ENCODE measurements at places on chromosomes 6 and 20. TPM values are rescaled to one million over a fixed set of nuclear protein-coding genes. Genes with fewer than 3 reads are reported as not detected.

DNA sequence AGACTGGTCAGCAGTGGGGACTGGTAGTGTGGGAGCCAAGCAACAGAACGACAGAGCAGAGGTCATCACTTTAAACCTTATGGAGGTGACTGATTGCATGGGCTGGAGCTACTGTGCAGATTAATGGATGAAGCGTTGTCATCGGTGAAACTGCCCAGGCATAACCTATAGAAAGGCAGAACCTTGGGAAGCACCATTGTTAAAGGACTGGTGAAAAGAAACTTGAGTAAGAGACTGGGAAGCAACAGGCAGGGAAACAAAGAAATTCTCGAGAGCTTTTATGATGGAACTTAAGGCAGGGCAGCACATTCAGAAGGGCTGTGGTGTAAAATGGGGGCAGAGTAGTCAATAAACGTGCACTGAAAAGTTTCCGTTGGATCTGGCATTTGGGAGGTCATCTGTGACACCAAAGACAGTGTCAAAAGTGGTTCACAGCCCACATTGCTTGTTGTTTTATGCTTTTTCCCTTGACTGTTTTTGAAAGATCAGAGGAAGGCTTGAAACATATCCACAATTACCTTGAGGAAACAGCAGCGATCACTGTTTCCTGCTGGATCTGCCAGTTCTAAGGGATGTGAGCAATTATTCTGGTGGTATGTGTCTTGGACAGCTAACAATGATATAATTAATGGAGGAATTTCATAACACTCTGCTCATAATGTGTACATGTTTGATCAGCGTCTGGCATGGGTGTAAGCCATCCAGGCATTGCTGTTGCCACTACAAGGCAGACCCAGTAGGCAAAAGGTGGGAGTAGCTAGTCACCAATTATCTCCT is 62.7 kb downstream of the LRRC1 start:
- H3K36me3 ChIP-seq = no peaks in the 10 kb centered on the region
- no peaks in the 10 kb centered on the region for H3K4me1 ChIP-seq
- H3K4me3 ChIP-seq = no peak overlapping the region
- no peaks in the 10 kb centered on the region for H3K27me3 ChIP-seq
- H3K27ac ChIP-seq = peak overlapping the region; percentile 65

GRCh38 chr6:116971959-116972358 is 94.9 kb downstream of the RFX6 start:
- no peak for DNase-seq
- no peaks in the 10 kb centered on the region for H3K36me3 ChIP-seq
- H3K4me3 ChIP-seq = no peak overlapping the region
- no peaks in the 10 kb centered on the region for H3K4me1 ChIP-seq

DNA sequence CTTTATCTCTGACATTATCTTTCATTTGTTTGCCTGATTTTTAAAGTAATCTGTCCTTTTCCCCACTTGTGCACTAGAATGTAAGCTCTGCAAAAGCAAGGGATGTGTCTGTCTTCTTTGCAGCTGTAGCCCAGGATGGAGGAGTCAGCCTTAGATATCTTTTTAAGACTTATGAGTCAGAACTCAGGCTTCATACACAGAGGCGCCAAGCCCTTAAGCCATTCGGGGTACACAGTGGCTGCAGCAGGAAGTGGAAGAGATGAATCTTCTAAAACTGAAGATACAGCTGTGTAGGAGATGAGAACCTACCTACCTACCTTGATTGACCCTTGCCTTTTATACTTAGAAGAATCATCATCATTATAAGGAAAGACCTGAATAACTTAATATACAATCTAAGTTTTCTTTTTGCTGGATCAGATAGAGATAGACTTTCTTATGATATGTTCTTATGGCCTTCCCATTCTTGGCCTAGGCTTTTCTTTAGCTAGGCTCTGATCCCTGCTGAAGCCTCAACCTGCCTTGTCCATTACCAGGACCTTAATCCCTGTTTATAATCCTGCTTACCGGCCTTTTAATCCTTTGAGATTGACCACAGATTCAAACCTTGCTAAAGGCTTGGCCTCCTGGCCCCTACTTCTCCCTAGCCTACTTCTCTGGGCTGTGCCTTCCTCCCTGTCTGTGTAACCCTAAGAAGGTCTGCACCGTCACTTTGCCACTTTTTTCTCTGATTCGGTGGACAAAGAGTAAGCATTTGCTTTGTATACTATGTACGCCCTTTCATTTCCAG is 304.5 kb downstream of the PRL start:
- no peaks in the 10 kb centered on the region for H3K27me3 ChIP-seq
- DNase-seq = no peak
- H3K4me3 ChIP-seq = no peak overlapping the region
- H3K36me3 ChIP-seq = no peaks in the 10 kb centered on the region
- H3K4me1 ChIP-seq = no peaks in the 10 kb centered on the region

GRCh38 chr6:8839626-8840025 is 404.3 kb upstream of the SLC35B3 start:
- no peak for DNase-seq
- H3K4me3 ChIP-seq = no peak overlapping the region
- no peak overlapping the region for H3K27ac ChIP-seq
- no peaks in the 10 kb centered on the region for H3K4me1 ChIP-seq
- no peaks in the 10 kb centered on the region for H3K36me3 ChIP-seq
- H3K27me3 ChIP-seq = no peaks in the 10 kb centered on the region

DNA sequence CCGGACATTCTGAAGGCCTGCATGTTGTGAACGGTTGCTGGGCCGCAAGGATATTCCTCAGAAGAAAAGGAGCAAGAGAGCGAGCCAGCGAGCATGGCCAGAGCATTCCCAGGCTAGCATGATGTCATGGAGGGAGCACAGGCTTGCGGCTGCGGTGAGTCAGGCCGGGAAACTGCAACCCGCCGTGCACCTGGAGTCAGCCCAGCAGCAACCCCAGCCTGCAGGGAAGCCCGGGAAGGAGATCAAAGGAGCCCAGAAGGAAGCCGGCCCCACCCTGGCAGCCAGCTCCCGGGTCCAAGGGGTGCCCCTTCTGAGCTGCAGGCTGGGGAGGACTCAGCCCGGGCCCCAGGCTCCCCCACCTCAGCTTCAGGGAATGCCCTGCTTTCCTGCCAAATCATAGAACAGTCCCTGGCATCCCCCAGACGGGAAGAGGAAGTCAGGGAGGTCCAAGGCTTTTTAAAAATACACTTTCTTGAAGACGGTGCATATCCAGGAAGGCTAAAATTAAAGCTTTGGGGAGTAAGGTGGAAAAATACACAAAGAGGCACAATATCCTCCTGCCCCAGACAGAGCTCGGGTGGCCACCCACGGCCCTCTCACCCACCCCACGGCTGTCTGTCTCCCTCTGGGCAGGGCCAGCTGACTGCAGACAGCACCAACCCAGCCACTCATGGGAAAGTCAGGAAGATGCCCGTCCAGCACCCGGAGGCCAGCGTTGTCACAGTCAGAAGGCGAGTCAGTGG is 53.7 kb downstream of the BMP7 start:
- H3K27me3 ChIP-seq = no peaks in the 10 kb centered on the region
- H3K36me3 ChIP-seq = no peaks in the 10 kb centered on the region
- no peak overlapping the region for H3K4me3 ChIP-seq
- DNase-seq = peak; percentile 77
- peak overlapping the region; percentile 74 for H3K27ac ChIP-seq

GRCh38 chr6:108227290-108227689 is 33.5 kb downstream of the SNX3 start:
- DNase-seq = no peak
- no peaks in the 10 kb centered on the region for H3K27me3 ChIP-seq
- H3K4me3 ChIP-seq = no peak overlapping the region
- H3K27ac ChIP-seq = no peak overlapping the region

- H3K4me1 ChIP-seq = peaks cover 5% of the 10 kb centered on the region
- no peaks in the 10 kb centered on the region for H3K27me3 ChIP-seq
- DNase-seq = no peak
- H3K4me3 ChIP-seq = peak overlapping the region; percentile 99
- H3K27ac ChIP-seq = peak overlapping the region; percentile 96
These were observed 534 bp downstream of the NANP start for GRCh38 chr20:25623225-25623735.

DNA sequence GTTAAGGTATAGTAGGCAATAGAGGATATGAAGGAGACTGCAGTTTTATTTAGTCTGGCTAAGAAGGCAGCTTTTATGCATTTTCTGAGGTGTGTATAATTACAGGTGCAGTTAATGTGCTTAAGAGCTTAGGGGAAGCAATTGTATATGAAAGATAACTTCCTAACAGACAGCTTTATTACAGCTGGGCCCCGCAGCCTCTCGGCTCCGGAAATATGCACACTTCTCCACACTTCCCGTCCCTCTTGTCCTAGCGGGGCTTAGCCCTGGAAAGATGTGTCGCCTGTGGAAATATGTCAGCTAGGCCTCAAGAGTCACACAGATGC is 178.4 kb upstream of the ARID1B start:
- no peak for DNase-seq
- H3K27me3 ChIP-seq = no peaks in the 10 kb centered on the region
- no peaks in the 10 kb centered on the region for H3K4me1 ChIP-seq

- no peaks in the 10 kb centered on the region for H3K27me3 ChIP-seq
- DNase-seq = no peak
- no peaks in the 10 kb centered on the region for H3K4me1 ChIP-seq
- no peaks in the 10 kb centered on the region for H3K36me3 ChIP-seq
- H3K27ac ChIP-seq = no peak overlapping the region
- no peak overlapping the region for H3K4me3 ChIP-seq
These were observed 466.6 kb upstream of the EYS start for GRCh38 chr6:66173587-66173986.

DNA sequence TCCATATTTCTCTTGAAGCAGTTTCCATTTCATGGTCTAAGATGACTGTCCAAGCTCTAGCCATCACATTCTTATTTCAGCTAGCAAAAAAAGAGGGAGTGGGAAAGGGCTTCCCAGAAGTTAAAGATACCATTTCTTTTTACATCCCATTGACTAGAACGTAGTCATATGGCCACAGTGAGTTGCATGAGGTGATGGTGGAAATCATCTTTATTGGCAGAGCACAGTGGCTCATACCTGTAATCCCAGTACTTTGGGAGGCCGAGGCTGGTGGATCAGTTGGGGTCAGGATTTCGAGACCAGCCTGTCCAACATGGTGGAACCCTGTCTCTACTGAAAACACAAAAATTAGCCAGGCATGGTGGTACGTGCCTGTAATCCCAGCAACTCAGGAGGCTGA is 99.6 kb downstream of the ISM1 start:
- no peak for DNase-seq
- no peaks in the 10 kb centered on the region for H3K4me1 ChIP-seq
- no peak overlapping the region for H3K27ac ChIP-seq
- no peaks in the 10 kb centered on the region for H3K27me3 ChIP-seq

- DNase-seq = no peak
- no peak overlapping the region for H3K4me3 ChIP-seq
- peaks cover 5% of the 10 kb centered on the region for H3K4me1 ChIP-seq
- H3K27ac ChIP-seq = no peak overlapping the region
- H3K27me3 ChIP-seq = no peaks in the 10 kb centered on the region
These were observed 82.3 kb upstream of the FRMD1 start for GRCh38 chr6:168161371-168161750.

DNA sequence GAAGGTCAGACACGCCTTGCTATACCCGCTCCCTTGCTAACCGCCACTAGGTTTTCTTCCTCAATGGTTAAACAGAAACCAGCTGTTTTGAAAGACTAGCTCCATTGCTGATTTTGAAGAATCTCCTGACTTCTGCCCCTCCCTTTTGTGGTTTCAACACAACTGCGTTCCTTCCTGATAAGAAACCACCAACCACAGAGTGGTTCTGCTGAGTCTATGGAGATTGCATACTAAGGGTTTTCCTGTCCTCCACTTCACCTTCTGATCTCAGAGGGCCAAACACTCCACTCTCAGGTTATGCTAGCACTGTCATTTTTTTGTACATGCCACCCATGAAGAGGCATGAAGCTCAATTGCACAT is 207.9 kb downstream of the MYLK4 start:
- no peaks in the 10 kb centered on the region for H3K4me1 ChIP-seq
- H3K4me3 ChIP-seq = no peak overlapping the region
- DNase-seq = no peak
- no peaks in the 10 kb centered on the region for H3K36me3 ChIP-seq
- H3K27me3 ChIP-seq = no peaks in the 10 kb centered on the region
- no peak overlapping the region for H3K27ac ChIP-seq

- no peaks in the 10 kb centered on the region for H3K36me3 ChIP-seq
- no peak overlapping the region for H3K4me3 ChIP-seq
- H3K27ac ChIP-seq = no peak overlapping the region
- DNase-seq = no peak
- no peaks in the 10 kb centered on the region for H3K27me3 ChIP-seq
These were observed 88.7 kb upstream of the PRDM1 start for GRCh38 chr6:105997482-105997881.

GRCh38 chr20:37741570-37741969 is 47.7 kb downstream of the CTNNBL1 start:
- H3K4me3 ChIP-seq = no peak overlapping the region
- no peaks in the 10 kb centered on the region for H3K4me1 ChIP-seq
- DNase-seq = no peak
- H3K27me3 ChIP-seq = no peaks in the 10 kb centered on the region
- no peaks in the 10 kb centered on the region for H3K36me3 ChIP-seq

DNA sequence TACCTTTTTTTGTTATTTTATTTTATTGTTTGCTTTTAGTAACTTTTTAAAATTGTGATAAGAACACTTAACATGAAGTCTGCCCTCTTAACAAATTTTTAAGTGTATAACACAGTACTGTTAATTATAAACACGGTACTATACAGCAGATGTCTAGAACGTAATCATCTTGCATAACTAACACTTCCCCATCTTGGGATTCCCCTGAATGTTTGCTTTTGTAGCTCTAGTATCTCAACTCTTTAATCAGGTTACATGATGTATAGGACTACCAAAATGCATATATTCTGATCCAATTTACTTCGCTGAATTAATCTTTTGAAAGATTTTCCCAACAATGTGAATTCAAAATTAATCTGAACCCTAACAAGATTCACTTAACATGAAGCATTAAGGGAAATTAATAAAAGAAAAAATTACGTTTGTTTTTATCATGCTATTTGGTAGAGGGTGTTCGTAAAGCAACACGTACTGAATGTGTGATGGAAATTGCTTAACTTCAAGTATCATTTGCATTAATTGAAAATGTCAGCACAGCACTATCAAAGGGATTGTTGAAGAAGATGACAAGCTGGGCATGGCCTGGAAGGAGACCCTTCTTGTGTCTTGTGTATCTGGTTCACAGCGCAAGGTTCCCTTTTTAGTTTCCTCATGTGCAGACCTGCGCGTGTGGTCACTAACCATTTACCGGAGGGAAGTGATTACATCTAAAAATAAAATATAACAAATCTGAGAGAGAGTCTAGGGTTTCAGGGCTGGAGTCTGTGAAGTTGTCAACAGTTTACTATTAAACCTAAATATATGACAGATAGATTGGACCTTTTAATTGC is 15.2 kb downstream of the COL19A1 start:
- H3K4me3 ChIP-seq = no peak overlapping the region
- no peak for DNase-seq
- H3K27me3 ChIP-seq = no peaks in the 10 kb centered on the region
- H3K27ac ChIP-seq = no peak overlapping the region
- no peaks in the 10 kb centered on the region for H3K36me3 ChIP-seq
- no peaks in the 10 kb centered on the region for H3K4me1 ChIP-seq

Gene CYP24A1
- not detected for total RNA-seq

Gene ATP6V1G2
- total RNA-seq = 0.44 TPM

Gene HNF4A
- total RNA-seq = 1.6 TPM

Gene COL9A3
- total RNA-seq = 10.2 TPM

Gene RIMS4
- total RNA-seq = 1.8 TPM

Gene CAGE1
- not detected for total RNA-seq

Gene LY6G6F
- total RNA-seq = not detected

Gene SNAP91
- 3.2 TPM for total RNA-seq

Gene B3GAT2
- total RNA-seq = 0.29 TPM

Gene RNF39
- 11.1 TPM for total RNA-seq
